ENCODE measurements at places on chromosomes 6 and 20.

GRCh38 chr6:157721426-157721825 is 101.6 kb upstream of the SNX9 start:
- peaks cover 25% of the 10 kb centered on the region for H3K27me3 ChIP-seq
- no peak overlapping the region for H3K27ac ChIP-seq
- H3K36me3 ChIP-seq = peaks cover 3% of the 10 kb centered on the region
- no peaks in the 10 kb centered on the region for H3K4me1 ChIP-seq
- no peak overlapping the region for H3K4me3 ChIP-seq

- no peak for DNase-seq
- H3K36me3 ChIP-seq = no peaks in the 10 kb centered on the region
- H3K27ac ChIP-seq = no peak overlapping the region
- no peak overlapping the region for H3K4me3 ChIP-seq
These were observed 111.6 kb downstream of the TENT5A start for GRCh38 chr6:81640891-81641290.

DNA sequence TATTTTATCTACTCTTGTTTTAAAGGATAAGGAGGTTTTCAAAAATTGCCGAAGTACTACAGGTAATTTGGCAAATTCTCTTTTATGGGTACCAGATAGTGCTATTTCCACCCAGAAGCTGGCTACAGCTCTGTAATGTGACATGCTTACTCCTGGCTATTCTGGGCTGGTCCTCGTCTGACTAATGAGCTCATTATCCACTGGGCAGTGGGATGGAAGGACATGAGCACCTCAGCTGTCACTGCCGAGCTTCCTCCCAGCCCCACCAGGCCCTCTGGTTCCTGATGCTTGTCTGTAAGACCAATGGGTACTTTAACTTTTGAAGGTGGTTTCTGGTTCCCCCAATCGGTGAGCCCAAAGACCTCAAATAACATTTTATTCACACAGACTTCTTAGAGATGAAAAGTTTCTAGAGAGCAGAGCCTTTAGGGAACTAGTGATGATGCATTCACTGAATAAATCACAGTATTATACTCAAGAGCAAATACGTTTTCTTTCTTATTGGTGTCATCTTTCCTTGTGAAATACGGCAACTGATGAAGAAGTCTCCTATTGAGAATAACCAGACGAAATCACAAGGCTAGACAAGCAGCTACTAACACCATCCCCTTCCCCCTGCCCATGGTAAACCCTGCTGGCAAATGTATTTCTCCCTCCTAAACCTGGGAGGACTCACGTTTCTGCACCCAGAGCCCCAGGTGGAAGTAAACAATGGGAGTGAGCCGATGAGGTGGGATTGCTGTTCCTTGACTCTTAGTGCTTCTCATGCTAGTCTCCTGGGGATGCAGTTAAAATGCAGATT is 80.8 kb downstream of the SLC22A3 start:
- H3K4me3 ChIP-seq = no peak overlapping the region
- H3K4me1 ChIP-seq = peaks cover 6% of the 10 kb centered on the region
- no peak for DNase-seq
- no peaks in the 10 kb centered on the region for H3K36me3 ChIP-seq
- H3K27ac ChIP-seq = no peak overlapping the region
- H3K27me3 ChIP-seq = peaks cover 28% of the 10 kb centered on the region

DNA sequence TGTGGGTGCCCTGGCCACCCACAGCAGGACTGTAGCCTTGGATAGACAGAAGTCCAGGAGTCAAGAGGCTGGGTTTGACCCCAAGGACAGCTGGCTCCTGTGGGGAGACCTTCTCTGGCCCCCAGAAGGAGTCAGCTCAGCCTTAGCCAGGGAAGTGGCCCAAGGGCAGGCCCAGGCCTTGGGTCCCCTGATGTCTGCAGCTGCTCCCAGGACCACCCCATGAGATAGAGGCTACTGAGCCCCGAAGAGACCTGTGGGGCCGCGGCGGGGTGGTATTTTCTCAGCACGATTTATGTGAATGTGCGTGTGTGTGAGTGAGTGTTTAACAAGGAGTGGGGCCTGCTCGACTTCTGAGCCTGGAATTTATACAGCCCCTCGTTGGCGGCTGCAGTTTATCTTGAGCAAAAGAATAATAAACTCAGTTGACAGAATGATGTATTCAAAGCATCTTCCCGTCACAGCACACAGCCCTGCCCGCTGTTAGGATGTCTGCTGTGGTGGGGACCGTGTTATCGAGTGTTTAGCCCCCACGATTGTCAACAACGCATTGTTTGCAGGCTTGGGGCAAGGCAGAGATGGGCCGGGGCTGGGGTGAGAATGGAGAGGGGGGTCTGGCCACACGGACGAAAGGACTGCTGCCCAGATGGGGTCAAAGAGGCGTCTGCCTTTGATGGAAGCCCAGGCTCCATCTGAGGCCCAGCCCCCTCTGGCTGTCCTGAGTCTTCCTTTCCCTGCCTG is 163.3 kb downstream of the VEGFA start:
- H3K36me3 ChIP-seq = no peaks in the 10 kb centered on the region
- no peak overlapping the region for H3K27ac ChIP-seq
- peaks cover 2% of the 10 kb centered on the region for H3K27me3 ChIP-seq
- no peaks in the 10 kb centered on the region for H3K4me1 ChIP-seq
- no peak overlapping the region for H3K4me3 ChIP-seq

DNA sequence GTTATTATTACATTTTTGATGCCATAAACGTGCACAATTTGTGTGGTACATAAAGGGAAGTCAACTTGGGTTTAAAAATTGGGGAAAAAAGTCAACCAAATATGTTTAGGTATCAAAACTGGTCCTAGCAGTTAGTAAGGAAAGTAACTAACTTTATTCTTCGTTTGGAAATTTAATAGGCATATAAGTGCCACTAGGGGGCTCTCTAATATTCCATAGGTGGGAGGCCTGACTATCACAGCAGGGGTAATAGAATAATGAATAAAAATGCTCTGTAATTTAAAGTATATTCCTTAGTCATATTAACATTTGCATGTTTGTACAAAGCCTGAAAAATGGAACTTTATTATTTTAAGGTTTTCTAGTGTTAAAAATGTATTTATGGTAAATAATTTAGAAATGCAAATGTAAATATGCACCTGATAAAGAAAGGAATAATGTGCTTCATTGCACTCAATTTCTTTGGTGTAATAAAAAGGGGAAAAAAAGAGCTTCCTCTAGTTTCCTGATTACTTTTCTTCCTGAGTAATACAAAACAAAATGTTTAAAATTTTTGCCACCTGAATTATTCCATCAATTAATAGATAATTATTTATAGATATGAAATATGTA is 125.7 kb upstream of the HDAC2 start:
- H3K27me3 ChIP-seq = peaks cover 4% of the 10 kb centered on the region
- H3K27ac ChIP-seq = no peak overlapping the region
- no peak overlapping the region for H3K4me3 ChIP-seq
- no peaks in the 10 kb centered on the region for H3K4me1 ChIP-seq

GRCh38 chr6:16244869-16245451 is 6.6 kb downstream of the GMPR start:
- H3K4me1 ChIP-seq = no peaks in the 10 kb centered on the region
- DNase-seq = no peak
- no peak overlapping the region for H3K4me3 ChIP-seq
- H3K27me3 ChIP-seq = peaks cover 13% of the 10 kb centered on the region
- H3K36me3 ChIP-seq = no peaks in the 10 kb centered on the region

GRCh38 chr6:135633573-135633972 is 136.0 kb upstream of the AHI1 start:
- H3K4me3 ChIP-seq = no peak overlapping the region
- peak overlapping the region; percentile 20 for H3K27ac ChIP-seq
- H3K27me3 ChIP-seq = no peaks in the 10 kb centered on the region
- peaks cover 54% of the 10 kb centered on the region for H3K4me1 ChIP-seq
- DNase-seq = no peak
- peaks cover 83% of the 10 kb centered on the region for H3K36me3 ChIP-seq

- H3K27me3 ChIP-seq = no peaks in the 10 kb centered on the region
- H3K4me1 ChIP-seq = peaks cover 7% of the 10 kb centered on the region
- no peak overlapping the region for H3K27ac ChIP-seq
- H3K4me3 ChIP-seq = no peak overlapping the region
These were observed 47.5 kb downstream of the TSPYL4 start for GRCh38 chr6:116206231-116206903.

GRCh38 chr6:38016824-38017223 is 197.3 kb downstream of the ZFAND3 start:
- H3K27ac ChIP-seq = no peak overlapping the region
- H3K4me3 ChIP-seq = no peak overlapping the region
- peaks cover 7% of the 10 kb centered on the region for H3K4me1 ChIP-seq
- no peak for DNase-seq

DNA sequence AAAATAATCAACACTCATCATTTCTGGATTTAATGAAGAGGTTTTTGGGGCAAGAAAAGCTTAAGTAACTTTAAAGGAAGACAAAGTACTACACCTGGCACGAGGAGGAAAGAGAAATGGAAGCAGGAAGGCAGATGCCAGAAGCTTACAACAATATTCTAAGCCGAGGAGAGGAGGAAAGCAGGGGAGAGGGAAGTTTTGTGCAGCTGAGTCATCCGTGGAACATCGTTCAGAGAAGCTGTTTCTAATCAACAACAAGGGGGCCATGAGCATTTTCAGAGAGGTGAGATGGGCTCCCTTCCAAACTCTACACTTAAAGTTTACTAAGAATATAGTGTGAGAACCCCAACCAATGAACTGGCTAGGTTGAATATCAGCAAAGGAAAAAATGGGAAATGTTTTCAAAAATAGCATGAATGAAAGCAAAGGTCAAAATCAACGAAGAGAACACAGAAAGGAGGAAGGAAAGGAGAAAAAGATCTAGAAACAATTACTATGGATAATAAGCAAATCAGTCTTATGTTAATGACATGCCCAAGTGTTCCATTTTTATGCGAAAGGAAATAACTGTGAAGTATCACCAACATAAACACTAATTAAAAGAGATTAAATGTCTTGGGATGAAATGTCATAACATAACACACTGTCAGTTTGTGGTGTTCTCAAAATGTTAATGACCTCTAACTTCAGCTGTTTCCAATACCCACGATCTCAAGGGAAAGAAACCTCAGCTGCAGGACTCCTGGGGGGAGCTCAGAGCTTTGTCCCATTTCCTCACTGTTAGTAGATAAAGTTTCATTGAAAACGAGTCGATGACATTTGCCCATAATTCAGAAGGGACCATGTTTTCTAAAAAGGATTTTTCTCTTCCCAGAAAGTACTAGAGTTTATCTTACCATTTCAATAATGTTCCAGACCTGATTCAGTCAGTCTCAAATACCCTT is 203.4 kb upstream of the STXBP5 start:
- H3K4me1 ChIP-seq = no peaks in the 10 kb centered on the region
- H3K27me3 ChIP-seq = no peaks in the 10 kb centered on the region

- peaks cover 68% of the 10 kb centered on the region for H3K27me3 ChIP-seq
- H3K4me3 ChIP-seq = peak overlapping the region; percentile 56
- no peak for DNase-seq
- peaks cover 20% of the 10 kb centered on the region for H3K4me1 ChIP-seq
- H3K27ac ChIP-seq = peak overlapping the region; percentile 46
These were observed 2.2 kb downstream of the NKX2-4 start for GRCh38 chr20:21395051-21395665.

DNA sequence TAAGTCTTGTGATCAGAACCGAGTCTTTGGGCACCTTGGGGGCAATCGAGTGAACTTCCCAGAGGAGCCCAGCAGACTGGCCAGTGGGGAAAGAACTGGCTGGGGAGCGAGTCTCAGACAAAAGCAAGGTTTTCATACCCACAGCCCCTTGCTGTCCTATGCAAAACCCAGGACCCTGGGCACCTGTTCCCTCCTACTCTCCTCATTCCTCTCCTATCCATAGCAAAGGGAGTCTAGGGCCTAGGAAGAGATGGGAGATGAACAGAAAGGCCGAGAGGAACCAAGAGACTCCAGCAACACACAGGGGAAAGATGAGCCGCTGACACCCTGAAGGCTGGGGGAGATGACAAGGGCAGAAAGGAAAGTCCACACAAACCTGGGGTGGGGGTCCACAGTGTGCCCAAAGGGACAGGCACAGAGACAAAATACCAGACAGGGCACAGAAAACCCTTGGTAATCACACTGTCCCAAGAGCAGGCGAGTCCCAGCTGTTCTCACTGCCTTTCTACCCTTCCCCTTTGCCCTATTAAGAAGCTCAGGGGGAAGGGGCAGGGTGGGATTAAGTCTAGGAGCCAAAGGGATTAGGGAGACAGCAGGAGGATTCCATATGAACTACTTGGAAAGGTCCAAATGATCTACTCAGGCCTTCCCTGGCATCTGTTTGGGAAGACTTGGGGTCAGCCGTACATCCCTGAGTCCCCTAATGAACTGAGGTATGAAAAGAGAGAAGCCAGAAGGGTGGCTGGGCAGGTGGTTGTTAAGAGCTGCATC is 6.5 kb downstream of the PPP1R18 start:
- no peak for DNase-seq
- peaks cover 26% of the 10 kb centered on the region for H3K4me1 ChIP-seq
- H3K27ac ChIP-seq = peak overlapping the region; percentile 75
- peak overlapping the region; percentile 97 for H3K4me3 ChIP-seq
- no peaks in the 10 kb centered on the region for H3K27me3 ChIP-seq

DNA sequence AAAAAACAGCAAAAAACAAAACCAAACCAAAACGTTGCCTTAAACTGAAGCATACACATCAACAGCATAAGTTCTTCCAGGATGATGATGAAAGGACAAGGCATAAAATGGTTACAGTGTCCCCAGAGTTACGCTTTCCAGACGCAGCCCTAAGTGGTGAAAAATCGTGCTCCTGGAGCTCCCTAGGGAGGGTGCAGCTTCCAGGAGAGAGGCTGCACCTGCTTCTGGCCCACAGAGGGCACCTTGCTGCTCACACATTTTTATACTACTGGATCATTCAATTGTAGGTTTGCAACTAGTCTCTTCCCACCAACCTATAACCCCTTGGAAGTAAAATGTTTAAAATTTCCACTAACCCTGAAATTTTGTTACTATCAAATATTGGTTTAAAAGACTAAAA is 115.0 kb downstream of the PRKN start:
- H3K27me3 ChIP-seq = no peaks in the 10 kb centered on the region
- no peaks in the 10 kb centered on the region for H3K36me3 ChIP-seq
- no peaks in the 10 kb centered on the region for H3K4me1 ChIP-seq
- no peak overlapping the region for H3K27ac ChIP-seq

Measured in activated T-helper 2 cell treated with anti-CD3 and anti-CD28 coated beads, Interferon-gamma antibody, Interleukin-2, Interleukin-4, amounts not matched to agents 10 μg/mL and 5 μg/mL and 100 μg/mL, durations not matched to agents 14 hours and 24 hours and 36 hours (primary cell).